T-helper 1 cell (primary cell): ENCODE measurements at places on chromosomes 11 and 22.

DNA sequence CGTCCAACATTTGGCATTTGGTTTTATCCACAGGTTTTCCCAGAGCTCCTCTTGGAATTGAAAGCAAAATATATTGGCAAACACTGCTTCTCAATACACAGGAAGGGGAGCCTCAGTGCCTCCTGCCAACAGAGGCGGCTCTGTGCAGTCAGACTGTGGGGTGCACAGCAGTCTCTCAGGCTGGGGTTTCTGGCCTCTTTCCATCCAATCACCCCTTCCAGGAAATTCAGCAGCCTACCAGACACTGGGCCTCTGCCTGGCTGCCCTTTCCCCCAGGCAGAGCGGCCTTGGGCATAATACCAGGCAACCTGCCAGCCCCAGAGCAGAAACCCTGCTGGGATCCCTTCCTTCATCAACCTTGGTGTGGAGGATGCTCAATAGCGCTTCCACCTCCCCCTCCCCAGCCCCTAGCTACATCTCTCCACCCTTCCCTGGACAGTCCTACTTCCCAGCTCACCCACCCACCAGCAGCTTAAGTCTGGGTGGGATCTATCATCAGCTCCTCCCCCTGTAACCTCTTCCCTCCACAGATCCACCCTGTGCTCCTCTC, 17.8 kb upstream of the RAPSN start:
- no peak for DNase-seq

DNA sequence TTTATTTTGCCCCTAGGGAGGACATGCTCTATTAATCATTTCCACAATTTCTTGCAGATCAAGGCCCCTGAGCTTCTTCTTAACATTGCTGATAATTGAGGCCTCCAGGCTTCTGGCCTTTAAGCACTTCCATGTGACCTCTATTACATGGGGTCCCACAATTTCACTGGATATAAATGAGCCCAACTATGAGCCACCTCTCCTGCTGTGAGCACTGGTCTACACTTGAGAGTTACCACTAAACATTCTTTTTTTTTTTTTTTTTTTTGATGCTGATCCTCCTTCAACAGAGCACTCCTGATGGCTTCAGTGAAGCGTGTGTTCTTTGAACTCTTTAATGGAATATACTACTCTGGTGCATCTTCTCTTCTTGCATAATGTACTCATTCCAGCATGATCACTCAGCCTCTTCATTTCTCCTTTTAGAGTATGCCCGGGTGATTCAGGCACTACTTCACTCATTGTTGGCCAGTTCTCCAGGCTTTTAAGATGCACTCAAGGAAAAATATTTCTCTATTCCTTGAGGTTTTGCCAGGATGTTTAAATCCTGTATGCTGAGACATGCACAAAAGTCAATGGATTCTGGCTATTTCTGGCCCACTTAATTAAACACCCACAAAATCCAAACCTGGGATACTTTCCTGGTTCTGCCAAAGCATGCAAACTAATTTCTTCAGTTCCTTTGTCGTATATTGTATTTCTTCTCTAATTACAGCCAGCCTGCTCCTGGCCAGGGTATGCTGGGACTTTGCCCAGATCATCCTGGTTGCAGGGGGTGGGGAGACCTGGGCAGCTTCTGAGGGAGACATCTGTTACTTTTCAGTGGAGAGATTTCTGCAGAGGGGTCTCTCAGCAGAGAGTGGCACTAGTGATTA, 257.8 kb upstream of the LUZP2 start:
- DNase-seq = no peak

GRCh38 chr22:26265909-26266308, 96.6 kb downstream of the SEZ6L start:
- DNase-seq = no peak

- DNase-seq = no peak
These were observed 78.8 kb downstream of the LINC01488 start for GRCh38 chr11:69560141-69560790.

DNA sequence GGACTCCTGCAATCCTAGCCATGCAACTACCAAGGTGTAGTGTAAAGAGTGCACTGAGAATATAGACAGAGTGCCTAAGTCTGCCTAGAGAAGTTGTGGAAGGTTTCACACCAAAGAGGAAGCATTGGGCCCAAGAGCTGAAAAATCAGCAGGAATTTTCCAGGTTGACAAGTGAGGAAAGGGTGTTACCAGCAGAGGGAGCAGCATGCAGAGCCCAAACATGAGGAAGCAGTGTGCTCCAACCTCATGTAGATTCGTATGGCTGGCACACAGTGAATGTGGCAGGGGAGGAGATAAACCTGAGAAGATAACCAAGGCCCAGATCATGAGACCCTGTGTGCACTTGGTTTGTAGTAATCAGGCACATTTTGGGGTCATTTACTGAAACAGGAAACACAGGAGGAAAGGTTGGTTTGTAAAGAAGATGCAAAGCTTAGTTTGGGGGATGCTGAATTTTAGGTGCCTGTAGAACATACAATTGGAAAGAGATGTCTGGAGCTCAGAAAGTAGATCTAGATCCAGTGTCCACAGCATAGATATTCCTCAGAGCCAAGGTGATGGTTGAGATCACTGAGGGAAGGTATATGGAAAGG, 1.7 kb downstream of the HPX start:
- DNase-seq = peak; percentile 17

DNA sequence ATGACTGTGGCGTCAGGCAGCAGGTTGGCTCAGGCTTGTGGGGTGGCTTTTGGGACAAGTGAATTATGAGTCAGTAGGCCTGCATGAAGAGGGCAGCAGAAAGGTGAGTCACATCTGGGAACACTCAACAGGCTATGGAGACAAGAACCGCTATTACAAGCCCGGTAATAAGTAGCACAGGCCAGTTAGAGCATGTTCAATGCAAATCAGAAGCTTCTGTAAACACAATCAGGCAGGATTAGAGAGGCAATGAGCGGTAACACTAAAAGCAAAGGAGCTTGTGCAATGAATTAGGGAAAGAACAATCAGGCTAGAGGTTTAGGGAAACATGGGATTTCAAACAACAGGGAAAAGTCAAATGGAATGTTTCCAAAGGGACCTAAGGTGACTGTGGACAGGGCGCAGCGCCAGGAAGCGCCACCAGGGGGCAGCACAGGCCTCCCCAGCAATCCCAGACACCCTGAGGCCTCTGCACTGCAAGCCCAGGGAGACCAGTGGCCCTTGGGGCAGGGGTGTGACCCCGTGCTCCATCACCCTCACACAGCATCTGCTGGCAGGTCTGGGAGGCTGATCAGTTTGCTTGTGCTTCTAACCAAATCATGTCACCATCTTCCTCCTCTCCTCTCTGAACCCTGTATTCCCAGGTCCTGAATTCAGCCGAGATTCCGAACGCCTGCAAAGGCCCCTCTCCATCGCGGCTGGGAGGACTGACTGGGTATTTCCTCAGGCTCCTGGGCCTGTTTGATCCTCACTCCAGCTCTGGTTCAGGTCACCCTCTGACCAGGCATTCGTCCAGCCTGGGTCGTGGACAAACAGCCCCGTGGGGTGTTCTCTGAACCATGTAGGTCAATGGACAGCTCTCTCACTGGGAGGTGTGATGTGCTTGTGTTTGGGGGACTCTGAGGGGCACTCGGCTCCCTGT, 50.0 kb downstream of the C11orf58 start:
- no peak for DNase-seq

GRCh38 chr11:110830344-110830743, 118.1 kb upstream of the ARHGAP20 start:
- DNase-seq = no peak

DNA sequence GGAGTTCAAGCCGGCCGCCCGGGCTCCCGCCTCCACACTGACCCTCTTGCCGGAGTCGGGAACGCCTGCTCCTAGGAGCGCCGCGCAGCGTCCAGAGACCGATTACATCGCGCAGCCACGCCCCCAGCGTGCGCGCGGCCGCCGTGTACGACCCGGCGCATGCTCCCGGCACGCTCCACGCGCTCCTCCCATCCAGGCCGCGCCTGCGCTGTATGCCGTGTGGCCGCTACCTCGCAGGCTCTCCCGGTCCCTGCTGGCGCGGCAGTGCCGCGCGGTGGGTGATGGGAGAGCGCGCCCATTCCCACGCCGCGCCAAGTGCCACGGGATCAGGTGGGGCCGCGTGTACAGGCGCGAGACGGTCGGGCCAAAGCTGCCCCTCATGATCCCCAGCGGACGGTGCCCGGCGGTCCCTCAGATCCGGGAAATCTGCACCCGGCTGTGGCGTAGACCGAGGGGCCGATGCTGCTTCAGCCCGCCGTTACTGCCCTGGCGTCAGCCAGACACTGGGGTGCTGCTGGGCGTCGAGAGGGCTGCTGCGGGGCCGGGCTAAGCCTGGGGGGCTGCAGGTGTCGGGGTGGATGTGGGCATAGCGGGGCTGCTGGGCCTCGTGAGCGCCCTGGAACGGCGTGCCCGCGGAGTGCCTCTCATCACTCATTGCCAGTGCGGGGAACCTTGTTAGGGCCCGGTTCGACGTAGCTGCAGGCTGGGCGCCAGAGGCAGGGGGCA, at the start of the genes GNB1L and RTL10:
Gene GNB1L, minus strand, starts transcription at position 97 of the 726 bp plus-strand sequence. CDS start 33,519 bp downstream, outside the sequence.
Gene RTL10, minus strand, starts transcription at position 97 of the 726 bp plus-strand sequence. CDS start 2,613 bp downstream, outside the sequence.
- peak; percentile 97 for DNase-seq

DNA sequence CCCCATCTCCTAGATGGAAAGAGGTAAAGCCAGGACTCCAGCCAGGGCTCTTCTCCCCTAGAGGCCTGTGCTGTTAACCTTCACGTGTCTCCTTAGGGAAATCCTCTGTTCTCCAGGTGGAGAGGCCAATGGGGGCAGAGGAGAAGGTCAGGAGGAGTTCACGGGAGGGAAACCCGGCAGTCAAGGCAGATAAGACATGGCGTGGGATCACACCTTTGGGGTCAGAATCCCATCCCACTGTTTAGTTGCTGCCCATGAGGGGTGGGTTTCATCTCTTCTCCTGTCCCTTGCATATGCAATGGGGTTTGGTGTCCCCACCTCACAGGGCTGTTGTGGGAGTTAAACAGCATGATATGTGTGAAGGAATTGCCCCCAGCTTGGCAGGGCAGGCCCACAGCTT, 469.7 kb downstream of the TBC1D22A start:
- DNase-seq = no peak

DNA sequence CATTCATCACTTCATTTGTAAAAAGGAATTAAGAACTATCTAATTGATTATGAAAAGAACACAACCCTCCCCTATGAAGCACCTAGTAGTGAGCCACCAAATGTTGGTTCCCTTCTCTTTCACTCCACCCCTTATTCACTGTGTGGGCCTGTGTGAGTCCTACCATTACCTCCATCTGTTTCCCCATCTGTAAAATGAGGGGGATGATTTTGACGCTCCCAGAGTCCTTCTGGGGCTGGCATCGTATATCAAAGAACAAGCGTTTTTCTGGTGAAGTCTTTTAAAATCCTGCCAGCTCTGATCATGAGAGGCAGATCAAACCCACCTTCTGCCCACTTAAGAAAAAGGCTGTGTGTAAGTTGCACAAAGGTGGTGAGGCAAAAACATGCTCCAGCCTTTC, 96.6 kb upstream of the SEZ6L start:
- DNase-seq = no peak

DNA sequence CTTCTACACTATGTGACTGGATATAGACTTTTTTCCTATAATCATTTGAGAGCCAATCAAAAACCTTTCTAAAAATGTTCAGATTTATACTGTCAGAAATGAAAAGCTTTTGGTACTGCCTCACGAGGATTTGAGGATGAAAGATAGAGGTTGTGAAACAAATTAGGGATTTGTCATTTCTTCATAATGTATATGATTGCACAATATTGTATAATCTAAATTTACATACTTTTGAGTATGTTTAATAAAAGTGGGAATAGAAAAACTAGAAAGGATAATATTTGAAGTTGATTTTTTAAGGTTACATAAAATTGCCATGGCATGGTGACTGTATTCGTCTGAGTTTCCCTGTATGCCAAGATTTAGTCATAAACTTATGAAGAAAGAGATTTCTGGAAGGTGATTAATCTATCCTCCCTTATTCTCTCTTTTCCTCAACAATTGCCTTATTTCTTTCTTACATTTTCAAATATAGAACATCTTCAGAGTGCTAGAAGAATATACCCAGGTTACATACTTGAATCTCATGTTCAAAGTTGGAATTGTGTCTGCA, 56.2 kb downstream of the CASP12 start:
- no peak for DNase-seq

DNA sequence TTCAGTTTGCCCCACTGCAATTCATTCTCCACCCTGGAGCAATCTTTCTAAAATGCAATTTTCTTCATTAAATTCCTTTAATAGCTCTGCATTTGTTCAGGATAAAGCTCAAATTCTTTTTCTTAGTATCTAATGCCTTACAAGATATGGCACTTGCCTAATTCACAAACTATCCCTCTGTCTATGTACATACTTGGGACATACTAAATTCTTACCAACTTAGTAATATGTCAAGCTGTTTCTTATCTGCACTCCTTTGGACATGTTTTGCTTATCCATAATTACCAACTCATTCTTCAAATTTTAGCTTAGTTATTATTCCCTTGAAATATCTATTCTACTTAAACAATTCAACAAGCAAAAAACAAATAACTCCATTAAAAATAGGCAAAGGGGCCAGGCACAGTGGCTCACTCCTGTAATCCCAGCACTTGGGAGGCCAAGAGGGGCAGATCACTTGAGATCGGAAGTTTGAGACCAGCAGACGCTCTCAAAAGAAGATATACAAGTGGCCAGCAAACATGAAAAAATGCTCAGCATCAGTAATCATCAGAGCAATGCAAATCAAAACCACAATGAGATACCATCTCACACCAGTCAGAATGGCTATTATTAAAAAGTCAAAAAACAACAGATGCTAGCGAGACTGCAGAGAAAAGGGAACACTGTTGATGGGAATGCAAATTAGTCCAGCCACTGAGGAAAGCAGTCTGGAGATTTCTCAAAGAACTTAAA, 96.9 kb downstream of the FAM76B start:
- DNase-seq = no peak

DNA sequence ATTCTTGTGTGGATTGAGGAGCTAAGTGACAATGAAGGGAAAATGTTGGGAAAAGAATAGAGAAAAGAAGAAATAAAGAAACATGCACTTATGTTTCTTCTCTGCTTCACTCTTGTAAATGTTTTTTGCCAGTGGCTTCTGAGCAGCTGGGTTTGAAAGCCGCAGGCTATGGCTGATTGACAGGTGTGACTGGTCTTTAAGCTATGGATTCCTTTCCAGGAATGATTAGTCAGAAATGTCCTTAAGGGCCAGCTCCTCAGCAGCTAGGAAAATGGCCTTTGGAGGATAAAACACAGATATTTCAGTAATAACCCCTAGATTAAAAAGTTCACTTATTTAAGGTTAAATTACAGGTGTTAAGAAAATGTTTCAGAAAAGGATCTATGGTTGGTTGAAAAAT, 6.5 kb upstream of the USP28 start:
- DNase-seq = no peak

DNA sequence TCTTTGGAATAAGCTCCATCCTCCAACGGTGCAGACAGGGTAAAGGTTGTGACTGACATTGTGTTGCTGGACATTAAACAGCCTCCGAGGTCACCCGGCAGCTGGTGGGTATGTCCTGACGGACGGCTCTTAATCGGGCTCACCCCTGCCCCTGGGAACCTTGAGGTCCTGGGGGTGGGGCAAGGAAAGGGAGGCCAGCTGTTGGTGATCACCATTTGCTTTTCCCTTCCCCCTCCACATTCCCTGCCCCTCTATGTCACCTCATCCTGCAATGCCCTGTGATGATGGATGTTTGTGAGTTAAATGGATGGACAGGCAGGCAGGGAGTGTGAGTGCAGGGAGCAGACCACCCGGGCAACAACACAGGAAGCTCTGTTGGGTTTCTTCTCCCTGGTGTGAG, 26.3 kb downstream of the APLNR start:
- no peak for DNase-seq
